CD8-positive, alpha-beta memory T cell (primary cell): ENCODE measurements at places on chromosomes 2 and 18. TPM values are rescaled to one million over a fixed set of nuclear protein-coding genes. Genes with fewer than 3 reads are reported as not detected.
A peak's percentile ranks its signal among the peaks of the same experiment; 100 is the strongest.

Gene CROCC2
- total RNA-seq, result not detected

- no peak for DNase-seq
Observed at GRCh38 chr18:74901362-74902146, 303.9 kb downstream of the ZNF407 start.

GRCh38 chr18:67179726-67180125, 336.8 kb downstream of the DSEL start:
- no peak for DNase-seq

- no peak for DNase-seq
Observed at GRCh38 chr2:37790019-37790418, 118.6 kb upstream of the CDC42EP3 start.

GRCh38 chr2:180203972-180204371, 196.9 kb upstream of the CWC22 start:
- no peak for DNase-seq

- no peak for DNase-seq
Observed at GRCh38 chr18:32906506-32907310, 133.9 kb upstream of the KLHL14 start.

Gene EDAR
- 0.16 TPM for total RNA-seq

Gene EPAS1
- 9.0 TPM for total RNA-seq

DNA sequence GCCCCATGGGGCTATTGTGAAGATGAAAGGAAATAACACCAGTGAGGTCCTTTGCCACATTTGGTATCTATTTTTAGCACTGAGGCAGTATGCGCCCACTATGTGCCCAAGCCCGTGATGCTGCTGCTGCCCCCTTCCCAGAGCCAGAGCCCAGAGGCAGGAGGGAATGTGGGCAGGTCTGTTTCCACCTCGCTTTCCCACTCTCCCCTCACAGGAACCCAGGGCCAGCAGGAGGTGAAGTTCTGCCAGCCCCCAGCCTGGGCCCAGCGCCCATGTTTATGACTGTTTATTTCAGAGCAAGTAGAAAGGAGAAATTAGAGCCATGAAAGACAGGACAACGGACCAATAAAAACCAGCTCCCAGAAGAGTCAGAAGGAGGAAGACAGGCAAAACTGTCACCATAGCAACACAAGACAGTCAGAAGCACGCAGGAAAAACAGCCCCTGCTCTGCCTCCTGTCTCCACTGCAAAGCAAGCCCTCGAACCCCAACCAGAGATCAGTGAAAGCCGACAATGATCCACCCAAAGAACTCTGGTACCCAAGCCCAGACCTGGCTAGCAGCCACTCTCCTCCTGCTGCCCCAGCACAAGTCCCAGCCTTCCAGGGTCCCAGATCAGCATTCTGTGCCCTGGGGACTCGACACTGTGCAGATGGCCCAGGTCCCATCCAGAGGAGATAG, 1.4 kb downstream of the CYRIA start:
- DNase-seq, result peak; percentile 36

DNA sequence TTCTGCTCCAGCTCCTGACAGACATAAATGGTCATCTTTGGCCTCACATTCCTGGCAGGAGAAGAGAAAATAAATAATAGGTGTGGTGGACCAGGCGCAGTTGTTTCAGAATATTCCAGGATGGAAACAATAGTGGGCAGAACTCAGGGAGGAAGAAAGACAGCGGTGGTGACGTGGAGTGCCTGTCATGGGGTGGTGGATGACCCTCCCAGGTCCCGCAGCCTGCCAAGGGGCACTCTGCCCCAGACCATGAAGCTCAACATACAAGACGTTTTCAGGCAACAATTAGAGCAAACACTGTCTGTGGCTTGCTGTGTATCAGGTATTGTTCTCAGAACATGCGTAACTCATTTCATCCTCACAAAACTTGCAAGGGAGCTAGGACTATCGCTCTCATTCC, 50.9 kb downstream of the TFCP2L1 start:
- DNase-seq, result no peak

- DNase-seq, result no peak
Observed at GRCh38 chr2:136929531-136929930, 164.2 kb downstream of the THSD7B start.

Gene LCLAT1
- total RNA-seq, result 31.0 TPM

Gene RAB17
- not detected for total RNA-seq

- DNase-seq, result no peak
Observed at GRCh38 chr2:217775920-217776503, 226.8 kb downstream of the TNS1 start.

DNA sequence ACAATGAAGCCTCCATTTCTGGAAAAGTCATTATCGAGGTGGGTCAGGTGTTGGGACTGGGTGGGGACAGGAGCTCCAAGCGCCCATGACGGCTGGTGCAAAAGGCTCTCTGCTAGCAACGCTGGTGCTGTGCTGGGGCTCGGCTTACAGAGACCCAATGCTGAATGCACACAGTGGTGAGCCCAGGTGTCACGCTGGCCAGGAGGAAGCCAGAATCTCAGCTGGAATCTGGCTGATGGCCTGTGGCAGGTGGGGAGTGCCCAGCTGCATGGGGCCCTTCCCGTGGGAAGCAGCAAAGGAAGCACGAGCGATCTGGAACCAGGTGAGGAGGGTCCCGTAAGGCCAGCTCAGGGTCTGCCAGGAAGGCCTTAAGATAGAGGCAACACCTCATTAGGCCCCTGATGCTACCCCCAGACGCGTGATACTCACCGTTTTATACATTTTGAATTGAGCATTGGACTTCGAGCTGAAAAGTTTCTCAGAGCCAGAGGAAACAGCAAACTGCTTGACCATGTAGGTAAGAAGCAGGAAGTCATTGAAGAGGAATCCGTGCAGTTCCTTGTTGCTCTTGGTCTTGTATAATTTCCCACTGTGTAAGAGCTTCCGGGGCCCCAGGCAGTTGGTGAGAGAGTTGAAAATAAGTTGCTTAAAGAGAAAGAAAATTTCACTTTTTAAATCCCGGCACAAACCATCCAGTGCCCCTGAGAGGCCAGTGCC, 34.7 kb downstream of the FAM228A start:
- no peak for DNase-seq

GRCh38 chr18:50194631-50195532, at the start of gene MYO5B:
Gene MYO5B, minus strand, starts transcription at chr18:50195147. Its CDS starts 354 bp downstream, at chr18:50194793.
- DNase-seq, result no peak

DNA sequence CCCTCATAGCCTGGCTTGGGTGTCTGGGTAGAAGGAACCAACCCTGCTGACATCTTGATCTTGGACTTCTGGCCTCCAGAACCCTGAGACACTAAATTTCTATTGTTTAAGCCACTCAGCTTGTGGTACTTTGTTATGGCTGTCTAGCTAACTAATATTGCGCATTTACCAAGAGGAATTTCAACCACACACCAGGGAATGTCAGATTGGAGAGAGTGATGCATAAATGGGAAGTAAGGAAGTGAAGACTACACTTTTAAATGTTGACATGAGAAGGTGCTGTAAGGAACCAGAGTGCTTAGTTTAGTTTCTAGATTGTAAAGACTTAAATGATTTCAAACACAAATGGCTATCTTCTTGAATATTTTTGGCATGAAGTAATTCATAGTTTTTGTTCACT, 98.9 kb upstream of the ITGB6 start:
- DNase-seq, result no peak

GRCh38 chr2:190409616-190410015, 1.5 kb downstream of the MFSD6 start:
- no peak for DNase-seq

DNA sequence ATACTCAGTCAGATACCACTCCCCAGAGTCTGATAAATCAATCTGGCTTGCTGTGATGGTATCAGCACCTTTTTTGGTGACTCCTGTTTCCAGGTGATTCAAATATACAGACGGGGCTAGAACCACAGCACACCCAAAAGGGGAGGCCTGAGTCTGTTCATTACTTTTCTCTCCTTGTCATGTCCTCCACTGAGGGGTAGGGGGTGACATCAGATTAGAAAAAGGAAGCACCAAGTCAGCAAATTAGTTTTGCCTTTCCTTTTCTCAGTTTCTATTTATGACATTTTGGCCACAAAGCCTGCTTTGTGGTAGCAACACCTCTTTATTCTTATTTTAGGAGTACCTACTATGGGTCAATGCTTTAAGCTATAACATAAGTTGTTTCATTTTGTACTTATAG, 127.4 kb downstream of the CCDC102B start:
- DNase-seq, result no peak

Gene FBXO15
- 0.77 TPM for total RNA-seq

GRCh38 chr2:129895526-129896082, 83.9 kb upstream of the RAB6C start:
- no peak for DNase-seq

- no peak for DNase-seq
Observed at GRCh38 chr2:151056870-151057269, 204.8 kb downstream of the RBM43 start.

GRCh38 chr2:201257381-201257955, 2.9 kb upstream of the CASP8 start:
- peak; percentile 75 for DNase-seq

GRCh38 chr2:196331143-196331542, 159.8 kb upstream of the STK17B start:
- no peak for DNase-seq

DNA sequence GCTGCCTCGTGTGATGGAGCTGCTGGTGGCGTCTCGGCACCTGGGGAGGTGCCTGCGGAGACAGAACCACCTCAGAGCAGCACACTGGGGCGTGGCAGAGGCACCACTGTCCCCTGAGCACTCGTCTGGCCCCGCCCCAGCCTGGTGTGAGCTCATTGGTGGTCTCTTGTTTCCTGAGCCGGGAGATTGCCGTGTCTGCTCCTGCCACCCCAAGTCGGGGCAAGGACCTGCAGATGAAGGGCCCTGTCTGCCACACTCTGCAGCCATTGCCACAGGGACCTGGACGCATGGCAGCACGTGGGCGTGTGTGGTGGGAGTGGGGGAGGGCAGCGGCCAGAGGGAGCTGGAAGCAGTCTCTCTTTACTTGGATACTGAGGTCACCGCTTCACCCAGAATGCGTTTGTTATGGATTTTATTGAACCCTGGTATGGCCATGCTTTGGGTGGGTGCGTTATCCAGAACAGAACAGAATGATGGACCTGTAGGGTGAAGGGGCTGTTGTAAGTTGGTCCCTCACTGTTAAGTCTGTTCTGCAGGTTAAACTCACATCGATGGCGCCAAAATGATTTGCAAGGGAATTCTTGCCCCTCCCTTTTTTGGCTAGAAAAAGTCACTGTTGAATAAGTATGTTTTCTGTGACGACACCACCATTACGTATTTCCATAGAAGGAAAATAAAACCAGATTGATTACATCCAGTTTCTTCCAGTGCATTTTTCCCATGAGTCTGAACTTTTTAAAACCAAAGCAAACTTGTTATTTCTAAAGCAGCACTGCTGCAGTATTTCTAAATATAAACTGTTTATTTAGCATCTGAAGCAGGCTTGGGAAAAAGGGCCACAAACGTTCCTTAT, 92.0 kb downstream of the USP40 start:
- DNase-seq, result no peak

DNA sequence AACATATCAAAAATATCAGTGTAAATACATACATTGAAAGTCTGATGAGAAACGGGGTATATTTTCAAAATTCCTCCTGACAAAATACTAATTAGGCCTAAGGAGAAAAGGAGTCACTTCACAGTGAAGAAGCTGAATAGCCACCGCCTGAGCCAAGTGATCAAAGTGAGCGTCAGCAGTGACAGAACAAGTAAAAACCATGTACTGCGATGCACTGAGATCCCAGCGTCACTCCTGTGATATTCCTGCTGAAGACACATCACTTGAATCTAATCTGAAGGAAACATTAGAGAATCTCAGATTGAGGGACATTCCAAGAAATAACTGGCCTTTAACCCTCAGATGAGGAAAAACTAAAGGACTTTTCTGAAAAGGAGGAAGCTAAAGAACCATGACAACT, 285.3 kb downstream of the EN1 start:
- no peak for DNase-seq

Gene MEP1B
- not detected for total RNA-seq

Gene FAM237A
- not detected for total RNA-seq

Gene GNAL
- total RNA-seq, result 0.38 TPM

GRCh38 chr2:108219688-108220087, 20.1 kb upstream of the SULT1C3 start:
- DNase-seq, result no peak

GRCh38 chr2:46966576-46966975, 51.0 kb upstream of the MCFD2 start:
- DNase-seq, result no peak

- no peak for DNase-seq
Observed at GRCh38 chr2:70104231-70105111, 17.2 kb downstream of the PCBP1 start.

- DNase-seq, result no peak
Observed at GRCh38 chr2:32937602-32938448, 8.9 kb upstream of the LTBP1 start.

- DNase-seq, result no peak
Observed at GRCh38 chr2:30949435-30949834, 142.2 kb upstream of the CAPN13 start.

DNA sequence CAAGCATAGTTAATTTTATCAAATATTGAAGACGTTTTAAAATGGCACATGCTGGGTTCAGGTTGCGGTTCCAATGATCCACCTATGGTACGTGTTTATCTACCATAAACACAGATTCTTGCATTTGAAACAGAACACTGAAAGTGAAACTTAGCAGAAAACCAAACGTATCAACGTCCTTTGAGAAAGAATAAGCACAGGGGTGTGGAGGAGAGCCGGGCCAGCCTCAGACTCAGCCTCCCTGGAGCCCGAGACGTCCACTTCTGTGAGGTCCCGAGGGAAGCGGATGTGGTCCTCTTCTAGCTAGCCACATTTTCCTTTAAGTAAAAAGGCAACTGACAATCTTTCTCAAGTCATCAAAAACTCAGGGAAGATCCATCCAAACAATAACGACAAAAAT, 195.9 kb downstream of the RTP5 start:
- DNase-seq, result no peak

DNA sequence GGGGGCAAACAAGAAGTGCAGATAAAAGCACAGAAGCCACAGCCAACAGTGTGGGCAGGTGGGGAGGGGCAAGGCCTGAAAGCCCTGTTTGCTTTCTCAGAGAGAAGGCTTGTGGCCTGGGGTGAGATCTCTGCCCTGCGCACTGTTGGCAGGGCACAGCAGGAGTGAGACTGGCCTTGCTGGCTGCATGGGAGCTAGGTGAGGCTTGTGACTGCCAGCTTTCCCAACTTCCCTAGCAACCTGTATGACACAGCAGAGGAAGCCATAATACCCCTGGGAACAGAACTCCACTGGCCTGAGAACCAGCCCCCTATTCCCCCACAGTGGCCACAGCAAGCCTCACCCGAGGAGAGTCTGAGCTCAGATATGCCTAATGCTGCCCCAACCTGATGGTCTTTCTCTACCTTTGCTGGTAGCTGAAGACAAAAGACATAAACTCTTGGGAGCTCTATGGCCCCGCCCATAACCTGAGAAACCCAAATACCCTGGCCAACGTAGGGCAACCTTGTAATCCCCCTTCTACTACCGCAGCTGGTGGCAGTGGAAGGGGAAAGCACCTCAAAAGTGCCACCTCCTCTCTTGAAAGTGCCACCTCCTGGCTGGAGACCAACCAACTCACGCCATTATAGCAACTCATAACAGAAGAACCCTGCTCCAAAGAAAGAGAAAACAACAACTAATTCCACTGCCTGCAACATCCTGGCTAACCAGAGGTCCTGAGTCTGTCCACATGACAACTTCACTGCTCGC, 44.4 kb downstream of the LCT start:
- DNase-seq, result no peak
